NCI-H2227 treated with DMSO at 0.1 percent for 48 hours (cell line): ENCODE measurements at places on chromosomes 6 and 20.

DNA sequence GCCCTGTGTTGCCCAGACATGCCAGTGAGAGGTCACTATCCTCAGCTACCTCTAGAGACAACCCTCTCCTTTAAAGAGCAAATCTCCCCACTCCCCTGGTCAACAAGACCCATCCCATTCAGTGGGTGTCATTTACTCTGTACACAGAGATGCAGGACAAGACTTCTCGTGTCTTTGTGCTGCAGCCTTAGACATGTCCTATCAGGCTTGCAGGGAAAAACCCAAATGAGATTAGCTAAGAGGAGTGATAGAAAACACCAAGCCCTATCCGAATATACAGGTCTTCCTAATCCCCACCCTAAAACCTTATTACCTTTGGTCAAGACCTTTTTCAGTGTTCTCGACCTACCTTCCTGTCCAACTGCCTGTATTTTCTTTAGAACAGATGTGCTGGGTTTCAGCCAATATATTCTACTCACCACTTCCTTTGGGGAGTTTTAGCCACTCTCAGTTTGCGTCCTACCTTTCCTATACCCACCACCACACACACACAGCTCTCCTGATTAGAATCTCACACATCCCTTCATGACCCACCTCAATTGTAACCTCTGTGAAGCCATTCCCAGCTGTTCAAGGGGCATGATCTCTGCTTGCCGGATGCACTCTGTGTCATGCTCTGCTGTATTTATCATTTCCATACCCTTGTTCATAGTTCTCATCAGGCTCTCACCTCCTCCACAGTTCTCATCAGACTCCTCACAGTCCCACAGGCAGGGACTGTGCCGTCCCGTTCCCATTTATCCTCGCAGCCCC is 39.7 kb downstream of the TRAM2 start:
- DNase-seq, result no peak

DNA sequence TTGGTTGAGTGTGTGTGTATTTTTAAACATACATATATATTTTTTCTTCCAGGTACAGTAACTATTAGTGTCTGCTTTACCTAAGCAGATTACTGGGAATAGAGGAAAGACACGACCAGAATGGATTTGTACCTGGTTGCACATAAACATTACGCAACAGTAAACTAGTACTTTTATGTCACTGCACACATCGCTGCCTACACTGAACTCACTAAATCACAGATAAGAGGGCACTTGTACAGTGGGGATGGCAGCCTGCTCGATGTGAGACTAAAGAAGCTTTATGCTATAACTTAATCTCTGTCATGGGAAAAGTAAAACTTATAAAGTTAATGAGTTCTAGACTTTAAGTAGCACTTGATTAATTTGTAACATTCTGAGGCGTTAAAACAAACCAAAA is 89.5 kb upstream of the SIM1 start:
- DNase-seq, result peak; percentile 6

GRCh38 chr6:44674226-44675155 is 287.0 kb downstream of the CDC5L start:
- no peak for DNase-seq

DNA sequence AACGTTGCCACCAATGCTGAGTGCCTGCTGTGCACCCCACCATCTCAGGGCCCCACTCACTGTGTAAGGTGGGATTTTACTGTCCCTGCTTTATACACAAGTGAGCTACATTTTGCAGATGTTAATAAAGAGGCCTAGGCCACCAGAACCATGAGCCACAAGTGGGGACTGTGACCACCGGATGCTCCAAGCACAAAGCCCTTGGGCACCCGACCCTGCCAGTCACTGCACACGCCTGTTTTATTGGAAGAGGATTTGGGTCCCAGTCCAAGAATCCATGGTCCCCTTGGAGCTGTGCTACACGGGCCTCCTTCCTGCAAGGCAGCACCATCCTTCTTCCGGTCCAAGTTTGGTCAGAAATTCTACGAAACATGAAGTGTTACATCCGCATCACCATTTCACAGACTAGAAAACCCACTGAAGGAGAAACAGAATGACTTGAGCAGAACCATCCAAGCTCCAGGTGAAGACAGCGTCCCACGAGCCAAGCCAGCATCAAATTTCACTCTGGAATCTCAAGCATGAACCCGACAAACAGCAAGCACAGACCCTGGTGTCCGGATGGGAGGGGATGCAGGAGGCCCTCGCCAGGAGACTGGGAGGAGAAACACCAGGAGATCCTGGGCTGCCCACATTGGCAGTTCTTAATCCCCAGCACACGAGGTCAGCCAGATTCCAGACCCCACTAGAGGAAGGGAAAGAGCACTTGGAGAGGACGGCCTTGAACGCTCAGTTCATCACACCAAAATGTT is 226.9 kb downstream of the DLL1 start:
- DNase-seq, result no peak

GRCh38 chr20:9141070-9141469 is 72.2 kb downstream of the PLCB4 start:
- no peak for DNase-seq

- no peak for DNase-seq
These were observed 209.5 kb downstream of the KIF16B start for GRCh38 chr20:16363506-16364319.

DNA sequence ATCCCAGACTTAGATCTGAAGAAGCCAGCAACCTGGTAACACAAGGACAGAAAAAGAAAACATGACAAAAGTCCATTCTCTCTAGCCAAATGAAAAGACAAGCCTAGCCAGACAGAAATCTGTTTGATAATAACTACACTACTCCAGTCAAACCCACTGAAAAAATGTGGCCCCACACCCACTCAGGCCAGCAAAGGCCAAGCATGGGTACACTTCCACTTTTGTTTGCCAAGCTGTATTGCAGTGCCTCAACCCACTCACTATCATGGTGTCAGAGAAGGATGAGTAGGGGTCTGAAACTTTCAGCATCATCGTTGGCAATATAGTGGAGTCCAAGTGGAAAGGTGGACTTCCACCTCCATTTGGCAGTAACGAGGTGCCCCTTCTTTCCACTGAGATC is 45.8 kb downstream of the EPM2A start:
- no peak for DNase-seq

DNA sequence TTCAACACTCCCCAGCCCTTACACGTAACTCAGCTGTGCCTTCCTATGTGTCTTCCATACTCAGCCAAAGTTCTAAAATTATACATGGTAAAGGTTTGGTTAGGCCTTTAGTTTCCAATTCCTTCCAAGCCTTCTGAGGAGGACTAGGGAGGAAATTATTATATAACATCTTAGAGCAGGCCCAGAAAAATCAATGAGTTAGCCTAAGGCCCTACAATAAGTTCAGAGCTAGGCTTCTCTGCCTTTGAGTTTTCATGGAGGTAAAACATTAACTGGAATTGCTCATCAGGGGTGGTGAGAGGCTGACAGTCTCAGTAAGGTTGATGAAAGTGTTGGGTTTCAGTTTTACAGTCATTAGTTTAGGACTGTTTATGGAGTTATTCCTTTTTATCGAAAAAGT is 286.0 kb downstream of the ADGB start:
- DNase-seq, result no peak

GRCh38 chr6:108779536-108780275 is 68.5 kb upstream of the ARMC2 start:
- no peak for DNase-seq

- DNase-seq, result peak; percentile 51
These were observed 7.5 kb downstream of the CCM2L start for GRCh38 chr20:32017711-32018251.

- DNase-seq, result no peak
These were observed 528.4 kb downstream of the PKHD1 start for GRCh38 chr6:51559059-51559458.

GRCh38 chr6:36399970-36400369 is 12.5 kb upstream of the ETV7 start:
- no peak for DNase-seq

DNA sequence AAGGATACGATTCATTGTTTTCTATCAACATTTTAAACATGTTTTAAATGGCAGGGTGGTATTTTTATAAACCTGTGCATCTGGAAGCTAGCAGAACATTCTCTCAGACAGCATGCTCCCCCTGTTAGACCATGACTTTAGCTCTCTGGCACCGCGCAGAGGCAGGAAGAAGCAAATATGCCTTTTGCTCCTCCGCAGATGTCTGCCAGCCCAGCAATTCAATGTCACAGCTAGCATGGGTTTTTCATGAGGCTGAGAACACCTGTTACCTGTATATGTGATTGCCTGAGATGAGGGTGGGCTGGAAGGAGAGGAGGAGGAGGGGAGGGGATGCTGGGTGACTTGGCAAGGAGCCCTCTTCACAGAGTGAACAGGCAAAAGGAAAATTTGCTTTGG is 6.7 kb downstream of the MTCH1 start:
- DNase-seq, result peak; percentile 48

DNA sequence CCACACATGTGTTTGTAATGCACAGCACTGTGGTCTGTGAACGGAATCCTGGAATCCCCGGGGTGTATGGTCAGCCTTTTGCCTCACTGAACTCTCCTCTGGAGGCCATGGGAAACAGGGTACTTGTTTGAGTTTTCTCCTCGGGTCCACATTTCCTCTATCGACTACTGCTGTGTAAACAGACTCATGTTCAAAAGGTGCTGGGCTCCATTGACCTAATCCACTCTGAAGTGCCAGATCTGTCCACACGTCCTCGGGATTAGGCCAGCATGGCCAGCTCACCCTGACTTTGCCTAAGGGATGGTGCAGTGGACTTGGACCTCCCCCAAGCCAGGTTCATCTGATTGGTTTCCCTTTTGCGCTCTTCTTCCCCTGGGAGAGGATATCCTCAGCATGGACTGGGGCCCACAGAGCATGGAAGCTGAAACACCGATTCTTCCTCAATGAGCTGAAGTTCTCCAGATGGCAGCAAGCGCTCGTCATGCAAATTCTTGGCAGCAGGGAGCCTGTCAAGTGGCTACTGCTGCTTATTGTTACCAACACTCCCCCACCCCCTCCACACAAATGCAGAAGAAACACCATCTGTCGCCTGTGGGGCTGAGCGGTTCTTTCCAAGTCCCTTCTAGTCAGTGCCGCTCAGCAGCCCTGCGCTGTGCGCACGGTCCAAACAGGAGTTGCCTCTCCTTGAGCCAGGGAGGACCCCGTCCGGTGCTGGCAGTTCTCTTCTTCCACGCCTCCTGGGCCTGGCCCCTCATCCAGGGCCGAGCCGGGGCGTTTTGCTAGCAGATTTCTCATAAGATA is 292.6 kb upstream of the MARCKS start:
- peak; percentile 85 for DNase-seq

DNA sequence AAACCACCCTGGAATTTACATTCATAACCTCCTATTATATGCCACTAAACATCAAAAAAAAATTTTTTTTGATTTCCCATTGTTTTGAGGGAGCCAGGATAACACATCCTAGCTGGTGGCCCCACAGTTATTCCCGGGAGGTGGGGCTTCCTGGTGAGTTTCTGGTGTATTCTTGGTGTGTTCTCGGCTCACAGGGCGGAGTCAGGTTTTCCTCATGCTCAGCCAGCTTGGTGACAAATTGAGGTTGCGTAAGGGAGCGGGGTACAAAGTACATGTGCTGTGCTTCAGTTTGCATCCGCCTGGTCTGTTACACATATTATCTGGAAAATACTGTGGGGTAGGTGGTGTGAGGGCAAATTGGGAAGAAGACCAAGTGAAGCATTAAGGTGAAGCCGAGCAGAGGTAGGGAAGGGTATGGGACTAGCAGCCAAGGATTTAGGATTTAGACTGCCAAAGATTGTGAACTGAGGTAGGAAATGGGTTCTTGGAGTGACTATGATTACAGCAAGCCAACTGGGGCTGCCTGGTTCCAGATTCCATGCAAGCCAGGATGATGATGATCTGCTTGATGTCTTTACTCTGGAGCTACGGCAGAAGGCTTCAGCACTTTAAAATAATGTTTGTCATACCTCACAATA is 46.2 kb upstream of the EEF1A1 start:
- no peak for DNase-seq

- no peak for DNase-seq
These were observed 287.8 kb upstream of the CDYL start for GRCh38 chr6:4488389-4488788.

- DNase-seq, result no peak
These were observed 68.9 kb upstream of the KCNQ5 start for GRCh38 chr6:72552938-72553337.

- DNase-seq, result no peak
These were observed 255.6 kb downstream of the LRFN2 start for GRCh38 chr6:40331545-40331944.

DNA sequence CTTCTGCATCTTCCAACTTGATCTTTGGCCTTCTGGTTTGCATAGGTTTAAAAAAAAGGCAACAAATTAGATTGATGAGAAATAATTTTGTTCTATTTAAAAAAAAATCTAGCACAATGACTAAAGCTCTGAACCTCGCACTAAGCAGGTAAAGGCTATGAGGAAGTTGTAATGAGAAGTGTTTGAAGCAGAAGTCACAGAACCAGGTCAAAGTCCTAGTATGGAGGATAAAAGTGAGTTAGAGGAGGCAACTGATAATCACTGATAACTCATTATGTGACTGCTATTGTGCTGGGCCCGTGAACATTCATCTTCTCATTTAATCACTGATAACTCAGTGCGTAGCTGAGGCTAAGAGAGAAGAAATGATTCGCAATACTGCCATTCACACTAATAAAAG is 46.1 kb upstream of the GFRAL start:
- DNase-seq, result no peak

DNA sequence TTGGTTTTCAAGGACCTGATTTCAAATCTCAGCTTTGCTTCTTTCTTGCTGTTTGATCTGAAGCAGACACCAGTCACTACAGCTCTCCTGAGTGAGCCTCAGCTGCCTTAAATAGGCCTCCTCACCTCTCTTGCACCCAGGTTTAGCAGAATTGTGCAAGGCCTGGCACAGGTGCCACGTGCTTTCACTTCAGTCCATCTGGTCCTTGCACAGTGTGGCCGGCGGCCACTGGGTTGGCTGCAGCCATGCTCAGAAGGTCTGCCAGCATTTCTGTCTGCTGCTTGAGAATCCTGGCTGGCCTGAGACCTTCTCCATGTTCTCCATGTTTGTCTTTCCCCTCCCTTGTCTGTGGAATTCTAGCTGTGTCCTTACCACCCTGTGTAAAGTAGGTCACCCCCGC is 14.5 kb upstream of the DAAM2 start:
- DNase-seq, result no peak
